ENCODE measurements at places on chromosomes 16 and 17.
A peak's percentile ranks its signal among the peaks of the same experiment; 100 is the strongest.

DNA sequence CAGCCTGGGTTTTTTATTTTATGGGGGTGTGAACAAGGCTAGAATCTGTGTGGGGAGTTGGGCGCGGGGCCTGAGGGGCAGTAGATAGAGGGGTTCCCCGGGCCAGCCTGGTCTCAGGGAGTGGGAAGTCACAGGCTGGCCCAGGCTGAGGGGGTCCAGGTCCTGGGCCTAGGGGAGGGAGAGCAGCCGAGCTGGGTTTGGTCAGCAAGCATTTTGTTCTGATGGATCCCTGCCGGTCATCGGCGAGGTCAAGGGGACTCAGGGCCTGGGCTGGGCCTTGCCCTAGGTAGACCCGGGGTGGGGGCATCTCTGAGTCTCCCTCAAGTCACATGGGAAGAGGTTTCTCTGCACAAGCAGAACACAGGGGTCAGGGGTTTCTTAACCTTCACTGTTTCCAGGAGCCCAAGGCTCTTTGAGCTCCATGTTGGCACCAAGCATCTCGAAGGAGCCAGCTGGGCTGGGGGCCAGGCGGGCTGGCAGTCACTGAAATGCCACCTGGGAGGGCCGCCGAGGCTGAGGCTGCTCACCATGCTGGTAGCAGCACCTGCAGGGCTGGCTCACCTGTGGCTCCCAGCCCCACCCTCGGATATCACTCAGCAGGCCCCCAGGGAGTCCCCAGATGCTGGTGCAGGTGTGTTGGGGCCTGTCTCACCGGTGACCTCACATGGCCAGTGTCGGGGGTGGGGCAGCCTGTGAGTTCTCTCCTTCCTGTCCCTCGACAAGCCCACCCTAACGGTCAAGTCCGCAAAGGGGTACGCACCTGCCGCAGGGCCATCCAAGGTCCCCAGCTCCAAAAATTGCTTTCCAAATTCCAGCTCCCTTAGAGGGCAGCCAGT is 41.0 kb downstream of the SLC7A5 start:
- no peak for DNase-seq

- no peak for DNase-seq
These were observed 76.5 kb downstream of the GPRC5B start for GRCh38 chr16:19808061-19808641.

- DNase-seq = no peak
These were observed 18.7 kb upstream of the NSMCE1 start for GRCh38 chr16:27287051-27287811.

DNA sequence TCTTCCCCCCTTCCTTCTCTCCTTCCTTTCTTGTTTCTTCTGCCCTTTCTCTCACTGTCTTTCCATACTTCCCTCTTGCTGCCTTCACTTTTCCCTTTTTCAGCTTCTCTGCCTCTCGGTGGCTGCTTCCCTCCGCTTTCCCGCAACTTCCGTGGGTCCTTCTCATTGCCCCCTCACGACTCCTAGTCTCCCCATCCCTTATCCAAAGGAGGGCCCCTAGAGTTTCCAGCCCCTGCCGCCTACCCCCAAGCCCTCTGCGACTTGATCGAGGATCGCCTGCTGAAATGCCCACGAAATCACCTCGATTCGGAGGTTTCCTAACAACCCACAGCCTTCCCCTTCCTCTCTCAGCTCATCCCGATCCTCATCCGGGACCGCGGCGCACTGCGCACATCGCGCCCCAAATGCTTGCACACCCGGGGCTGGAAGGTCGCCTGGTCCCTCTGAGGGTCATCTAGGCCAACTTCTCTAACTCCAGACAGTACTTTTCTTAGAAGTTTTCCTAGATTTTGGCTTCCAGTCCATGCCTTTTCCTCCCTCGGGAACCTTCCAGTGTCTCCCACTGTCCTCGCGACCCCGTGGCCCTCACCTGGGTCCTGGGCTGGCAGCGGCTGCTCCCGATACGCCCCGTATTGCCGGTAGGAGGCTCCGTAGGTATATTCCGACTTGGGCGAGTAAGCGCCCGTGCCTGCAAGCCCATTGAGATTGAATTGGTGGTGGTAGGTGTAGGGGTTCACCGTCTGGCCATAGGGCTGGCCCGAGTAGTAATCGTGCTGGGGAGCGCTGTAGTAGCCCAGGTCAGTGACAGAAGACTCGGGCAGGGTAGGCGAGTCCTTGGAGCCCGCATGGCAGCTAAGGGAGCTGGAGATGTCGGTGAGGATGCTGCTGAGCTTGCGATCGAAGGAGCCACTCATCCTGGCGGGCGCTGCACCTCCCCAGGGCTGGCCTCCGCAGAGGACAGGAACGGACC is 654 bp downstream of the DLX3 start:
- no peak for DNase-seq

DNA sequence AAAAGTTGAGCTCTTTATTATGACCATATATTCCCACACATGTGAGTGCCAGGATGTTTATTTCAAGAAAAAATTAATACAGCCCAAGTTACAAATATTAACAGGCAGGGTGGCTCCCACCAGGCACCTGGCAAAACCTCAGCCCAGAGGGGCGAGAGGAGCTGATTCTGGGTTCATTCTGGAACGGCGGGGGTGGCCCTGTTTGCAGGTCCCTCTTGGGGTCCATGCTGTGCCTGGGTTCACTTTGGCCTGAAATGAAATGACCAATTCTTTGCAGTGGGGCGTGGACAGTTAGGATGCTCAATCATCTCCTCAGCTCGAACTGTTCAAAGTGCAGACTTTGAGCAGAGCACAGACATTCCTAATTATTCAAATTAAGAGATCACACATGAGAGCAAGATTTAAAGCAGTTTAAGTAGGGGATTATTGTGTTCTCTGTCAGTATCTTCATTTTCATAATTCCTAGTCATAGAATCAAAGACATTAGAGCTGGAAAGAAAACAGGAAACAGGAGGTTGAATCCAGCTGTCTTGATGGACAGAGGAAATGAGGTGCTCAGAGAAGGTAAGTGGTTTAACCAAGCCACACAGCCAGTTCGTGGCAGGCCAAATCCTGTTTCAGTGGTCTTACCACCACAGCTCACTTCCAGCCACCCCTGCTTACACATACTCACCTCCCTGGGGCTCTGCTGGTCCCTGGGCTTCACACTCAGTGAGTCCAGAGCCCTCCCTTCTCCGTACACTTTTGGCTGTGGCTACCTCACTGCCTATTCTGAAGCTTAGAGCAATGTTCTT is 363.9 kb upstream of the TNRC6C start:
- no peak for DNase-seq

DNA sequence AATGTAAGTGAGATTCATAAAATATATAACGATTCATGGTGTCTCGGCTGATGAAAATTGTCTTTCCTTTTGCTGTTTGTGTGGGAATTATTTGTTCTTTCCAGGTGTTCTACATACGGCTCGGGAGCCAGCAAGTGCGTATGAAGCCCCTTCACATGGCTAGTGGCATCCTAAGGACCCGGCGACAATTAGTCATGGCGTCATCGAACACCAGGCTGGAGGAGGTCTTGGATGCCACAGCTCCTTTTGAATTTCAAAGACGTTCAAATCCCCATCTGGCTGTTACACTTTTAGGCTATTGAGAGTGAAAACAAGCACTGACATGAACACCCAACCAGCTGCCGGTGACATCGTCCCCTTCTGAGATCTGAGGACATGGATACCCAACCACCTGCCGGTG is 397.7 kb upstream of the TNRC6C start:
- DNase-seq = no peak

- no peak for DNase-seq
These were observed 67.3 kb downstream of the CNGB1 start for GRCh38 chr16:57903656-57904055.

DNA sequence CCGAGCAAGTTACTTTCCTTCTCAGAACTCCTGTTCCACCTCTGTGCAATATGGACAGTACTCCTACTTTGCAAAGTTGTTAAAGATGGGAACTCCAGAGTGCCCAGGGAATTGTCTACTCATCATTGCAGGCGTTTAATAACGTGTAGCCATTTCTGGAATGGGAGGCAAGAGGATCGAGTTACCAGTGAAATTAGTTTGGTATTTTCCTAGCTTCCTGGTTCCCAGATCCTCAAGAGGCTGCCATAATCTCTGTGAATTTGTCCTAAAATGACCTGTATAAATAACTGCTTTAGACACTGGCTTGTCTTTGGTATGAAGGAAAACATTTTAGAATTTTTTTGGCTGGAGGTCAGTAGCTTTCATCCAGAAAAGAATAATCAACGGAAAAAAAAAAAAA is 27.7 kb downstream of the WWOX start:
- no peak for DNase-seq

- no peak for DNase-seq
These were observed 89.9 kb downstream of the IRF8 start for GRCh38 chr16:85988723-85989313.

DNA sequence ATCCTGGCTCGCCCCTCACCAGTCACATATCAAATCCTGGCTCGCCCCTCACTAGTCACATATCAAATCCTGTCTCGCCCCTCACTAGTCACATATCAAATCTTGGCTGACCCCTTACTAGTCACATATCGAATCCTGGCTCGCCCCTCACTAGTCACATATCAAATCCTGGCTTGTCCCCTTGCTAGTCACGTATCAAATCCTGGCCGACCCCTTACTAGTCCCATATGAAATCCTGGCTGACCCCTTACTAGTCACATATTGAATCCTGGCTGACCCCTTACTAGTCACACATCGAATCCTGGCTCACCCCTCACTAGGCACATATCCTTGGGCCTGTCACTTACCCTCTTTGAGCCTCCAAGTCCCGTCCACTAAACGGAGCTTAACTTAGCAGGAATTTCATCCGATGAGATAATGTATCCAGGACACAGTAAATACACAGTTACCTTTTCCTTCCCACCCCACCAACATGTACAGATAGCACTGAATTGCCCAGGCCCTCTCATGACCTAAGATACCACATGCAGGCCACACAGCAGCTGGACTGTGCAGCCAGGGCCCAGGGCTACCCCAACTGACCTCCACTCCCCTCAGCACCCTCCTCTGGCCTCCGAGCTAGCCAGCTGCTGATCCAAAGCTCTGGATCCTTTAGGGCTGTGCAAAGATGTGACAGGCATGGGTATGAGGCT is 157.8 kb upstream of the RPH3AL start:
- DNase-seq = no peak

- no peak for DNase-seq
These were observed 11.8 kb downstream of the ASPHD1 start for GRCh38 chr16:29912087-29912486.

GRCh38 chr17:751269-752001 is 629 bp downstream of the GEMIN4 start:
- DNase-seq = peak; percentile 14

GRCh38 chr17:70796757-70797156 is 627.4 kb downstream of the KCNJ2 start:
- no peak for DNase-seq

GRCh38 chr17:46011711-46012505 is 12.9 kb downstream of the STH start:
- DNase-seq = no peak

GRCh38 chr17:73394512-73395450 is 83.0 kb upstream of the CDC42EP4 start:
- no peak for DNase-seq

DNA sequence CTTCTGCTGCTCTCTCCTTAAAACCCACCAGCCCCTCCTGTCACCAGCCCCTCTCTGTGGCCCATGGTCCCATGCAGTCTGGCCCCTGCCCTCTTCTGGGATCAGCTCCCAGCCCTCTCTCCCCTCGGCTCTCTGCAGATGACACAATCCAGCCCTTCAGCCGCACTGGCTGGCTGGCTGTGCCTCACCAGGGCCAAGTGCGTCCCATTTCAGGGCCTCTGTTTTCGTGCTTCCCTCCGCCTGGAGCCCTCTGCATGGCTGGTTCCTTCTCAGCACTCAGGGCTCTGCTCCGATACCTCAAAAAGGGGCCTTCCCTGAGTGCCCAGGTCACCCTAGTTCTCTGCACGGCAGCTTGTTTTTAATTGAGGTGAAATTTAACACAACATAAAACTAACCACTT is 124.3 kb downstream of the SOCS1 start:
- no peak for DNase-seq

DNA sequence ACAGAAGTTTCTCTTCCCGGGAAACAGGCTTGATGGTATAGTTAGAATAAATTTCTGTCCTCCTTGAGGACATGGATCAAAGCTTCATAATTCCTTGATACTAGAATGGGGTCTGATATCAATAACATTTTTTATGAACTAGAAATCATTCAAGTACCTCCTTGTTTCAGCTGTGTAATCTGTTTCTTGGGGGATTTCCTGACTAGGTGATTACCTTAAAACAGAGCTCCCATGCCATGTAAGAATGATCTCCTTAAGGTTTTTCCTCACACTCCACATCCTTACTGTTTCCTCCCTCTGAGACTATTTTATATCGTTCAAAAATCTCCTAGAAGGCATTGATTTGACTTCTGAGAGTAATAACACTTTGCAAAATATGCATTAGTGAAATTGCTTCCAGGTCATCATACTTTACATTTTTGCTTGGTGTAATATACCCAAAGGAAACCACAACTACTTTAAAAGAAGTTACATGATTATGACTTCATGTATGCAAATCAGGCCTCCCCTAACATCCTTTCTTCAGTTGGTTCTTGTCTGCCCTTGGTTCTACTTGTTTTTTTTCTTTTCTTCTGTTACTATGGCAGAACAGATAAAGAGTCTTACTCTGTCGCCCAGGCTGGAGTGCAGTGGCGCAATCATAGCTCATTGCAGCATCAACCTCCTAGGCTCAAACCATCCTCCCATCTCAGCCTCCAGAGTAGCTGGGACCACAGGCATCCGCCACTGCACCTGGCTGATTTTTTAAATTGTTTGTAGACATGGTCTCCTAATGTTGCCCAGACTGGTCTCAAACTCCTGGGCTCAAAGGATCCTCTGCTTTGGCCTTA is 388.8 kb downstream of the ZFHX3 start:
- no peak for DNase-seq

DNA sequence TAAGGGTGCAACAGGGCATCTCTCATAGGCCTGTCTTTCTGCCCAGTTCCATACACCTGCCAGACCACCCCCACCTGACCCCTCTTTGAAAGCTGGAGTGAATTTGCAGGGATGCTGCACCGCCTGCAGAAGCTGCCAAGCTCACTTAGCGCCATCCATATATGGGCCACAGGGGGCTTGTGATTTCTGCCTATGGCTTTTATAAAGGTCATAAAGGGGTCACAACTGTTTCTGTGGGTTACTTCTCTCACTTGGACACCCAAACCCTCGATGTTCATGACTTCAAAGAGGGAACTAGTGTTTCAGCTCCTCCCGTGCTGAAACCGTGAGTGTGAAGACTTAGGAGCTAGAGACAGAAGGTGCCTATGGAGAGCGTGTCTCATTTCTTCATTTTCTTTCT is 23.9 kb upstream of the MEAK7 start:
- no peak for DNase-seq

DNA sequence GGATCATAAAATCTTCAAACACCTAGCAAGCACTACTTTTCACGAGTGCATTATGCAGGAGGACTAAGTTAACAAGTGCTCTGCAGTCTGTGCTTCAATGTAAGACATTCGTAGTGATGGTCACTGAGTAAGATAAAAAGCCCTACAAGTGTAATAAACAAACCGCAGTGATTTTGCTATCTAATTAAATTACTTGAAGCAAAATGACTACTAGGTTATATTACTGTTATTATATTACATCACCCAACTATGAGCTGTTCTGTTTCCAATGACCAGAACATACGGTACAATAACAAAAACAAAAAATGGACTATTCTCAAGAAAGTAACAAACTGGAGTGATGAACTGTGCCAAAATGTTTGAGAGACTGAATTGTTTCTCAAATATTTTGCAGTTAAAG is 11.2 kb downstream of the KLHL10 start:
- no peak for DNase-seq

- DNase-seq = no peak
These were observed 201.8 kb downstream of the SLC39A11 start for GRCh38 chr17:72890711-72891110.

GRCh38 chr16:21156767-21157467 is 1.6 kb upstream of the LDAF1 start:
- peak; percentile 61 for DNase-seq

GRCh38 chr16:74079232-74079586 is 217.4 kb upstream of the PSMD7 start:
- DNase-seq = no peak
